GM13977 (cell line): ENCODE measurements at places on chromosomes 7 and 10.

DNA sequence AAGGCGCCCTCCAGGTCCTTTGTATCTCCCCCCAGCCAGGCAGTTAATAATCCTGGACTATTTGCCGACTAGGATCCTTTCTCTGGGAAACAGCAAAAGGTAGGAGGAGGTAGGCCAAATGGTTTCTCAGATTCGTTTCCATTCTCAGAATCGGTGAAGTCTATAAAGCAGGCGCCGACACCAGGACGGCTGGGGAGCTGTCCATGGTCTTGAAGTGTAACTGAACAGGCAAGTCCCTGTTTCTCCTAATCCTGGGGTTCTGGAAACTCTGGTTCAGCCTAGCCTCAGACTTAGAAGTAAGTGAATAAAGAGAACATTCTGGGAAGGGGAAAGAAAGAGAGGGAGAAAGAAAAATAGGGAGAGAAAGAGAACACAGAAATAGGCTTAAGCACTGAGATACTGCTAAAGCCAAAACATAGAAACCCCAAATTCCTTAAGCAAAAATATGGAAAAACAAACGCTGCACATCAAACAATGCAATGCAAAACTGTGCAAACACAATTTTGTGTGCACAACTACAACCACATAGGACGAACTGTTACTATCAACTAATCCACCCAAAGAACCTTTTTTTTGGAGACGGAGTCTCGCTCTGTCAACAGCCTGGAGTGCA lies 11.1 kb upstream of the INA start:
- peak; percentile 45 for DNase-seq

GRCh38 chr10:70602665-70603448 lies at the start of gene PRF1:
Gene PRF1, minus strand, starts transcription at chr10:70602741. Its CDS starts 1,839 bp downstream, at chr10:70600902.
- no peak for DNase-seq

GRCh38 chr10:7230951-7231350 lies 179.9 kb downstream of the SFMBT2 start:
- no peak for DNase-seq

DNA sequence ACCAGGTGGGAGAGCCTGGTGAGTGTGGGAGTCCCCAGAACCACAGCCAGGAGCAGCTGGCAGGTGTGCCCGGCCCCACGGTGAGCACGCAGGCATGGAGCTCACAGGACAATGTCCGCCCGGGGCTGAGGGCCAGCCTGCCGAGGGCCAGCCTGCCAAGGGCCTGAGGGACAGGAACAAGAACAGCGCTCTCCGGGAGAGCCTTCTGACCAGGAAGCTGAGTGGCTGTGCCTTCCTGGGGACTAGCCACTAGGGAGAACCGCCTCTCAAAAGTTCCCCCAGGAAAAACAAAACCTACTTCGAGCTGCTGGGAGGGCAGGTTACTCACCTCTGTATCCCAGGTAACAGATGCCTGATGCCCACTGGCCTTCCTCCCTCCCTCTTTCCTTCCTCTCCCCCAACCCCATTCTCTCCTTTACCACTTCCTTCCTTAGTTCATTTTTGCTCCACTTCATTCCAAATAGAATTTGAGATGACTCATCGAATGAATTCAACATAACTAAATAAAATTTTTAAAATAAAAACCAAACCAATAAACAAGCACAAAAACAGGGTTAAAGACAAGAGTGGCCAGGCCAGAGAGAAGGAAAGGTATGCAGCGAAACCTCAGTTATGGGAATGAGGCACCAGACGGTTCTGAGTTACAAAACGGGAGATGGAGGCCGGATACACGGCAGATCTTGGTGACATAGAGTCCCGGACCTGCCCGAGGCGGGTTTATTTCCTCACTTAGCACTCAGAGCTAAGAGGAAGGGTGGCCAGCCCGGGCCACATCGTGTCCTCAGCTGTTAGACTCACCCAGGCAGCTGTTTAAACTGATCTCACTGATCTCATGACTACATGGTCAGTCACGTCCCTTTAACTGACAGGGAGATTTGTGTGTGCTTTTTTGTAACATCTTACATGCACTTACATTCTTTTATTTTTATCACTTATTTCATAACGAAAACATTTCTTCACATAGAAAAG lies 128.5 kb downstream of the TNS3 start:
- DNase-seq: no peak

- no peak for DNase-seq
These were observed 102.2 kb downstream of the TAX1BP1 start for GRCh38 chr7:27842094-27842692.

- DNase-seq: peak; percentile 2
These were observed 69.5 kb upstream of the CDK13 start for GRCh38 chr7:39880556-39880955.

DNA sequence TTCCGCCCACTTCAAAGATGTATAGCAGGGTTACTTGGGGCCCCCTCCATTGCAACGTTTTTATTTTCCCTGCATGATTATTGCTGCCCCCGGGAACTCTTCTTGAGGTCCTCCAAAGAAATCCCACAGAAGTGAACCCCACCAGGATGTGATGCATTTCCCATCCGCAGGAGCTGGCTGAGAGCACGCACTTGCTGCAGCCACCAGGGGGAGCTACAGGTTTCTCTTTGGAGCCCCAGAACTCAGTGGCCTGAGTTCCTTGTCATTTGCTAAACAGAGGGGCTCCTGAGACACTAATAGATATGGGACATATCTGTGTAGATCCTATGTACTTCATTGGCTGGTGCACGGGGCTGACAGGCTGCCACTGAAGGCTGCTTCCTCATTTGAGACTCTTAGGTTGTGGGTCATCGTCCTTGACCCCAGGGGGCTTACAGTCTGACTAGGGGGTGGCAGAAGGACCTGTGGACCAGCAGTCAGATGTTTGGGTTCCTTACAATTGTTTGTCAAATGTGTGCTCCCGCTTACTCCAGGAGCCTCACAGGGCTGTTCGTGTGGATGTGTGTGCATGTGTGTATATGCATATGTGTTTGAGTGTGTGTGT lies 52.3 kb upstream of the ENO4 start:
- peak; percentile 83 for DNase-seq

- no peak for DNase-seq
These were observed at the start of gene LHFPL3 for GRCh38 chr7:104328296-104328969. Gene LHFPL3, plus strand, starts transcription at chr7:104328603.

DNA sequence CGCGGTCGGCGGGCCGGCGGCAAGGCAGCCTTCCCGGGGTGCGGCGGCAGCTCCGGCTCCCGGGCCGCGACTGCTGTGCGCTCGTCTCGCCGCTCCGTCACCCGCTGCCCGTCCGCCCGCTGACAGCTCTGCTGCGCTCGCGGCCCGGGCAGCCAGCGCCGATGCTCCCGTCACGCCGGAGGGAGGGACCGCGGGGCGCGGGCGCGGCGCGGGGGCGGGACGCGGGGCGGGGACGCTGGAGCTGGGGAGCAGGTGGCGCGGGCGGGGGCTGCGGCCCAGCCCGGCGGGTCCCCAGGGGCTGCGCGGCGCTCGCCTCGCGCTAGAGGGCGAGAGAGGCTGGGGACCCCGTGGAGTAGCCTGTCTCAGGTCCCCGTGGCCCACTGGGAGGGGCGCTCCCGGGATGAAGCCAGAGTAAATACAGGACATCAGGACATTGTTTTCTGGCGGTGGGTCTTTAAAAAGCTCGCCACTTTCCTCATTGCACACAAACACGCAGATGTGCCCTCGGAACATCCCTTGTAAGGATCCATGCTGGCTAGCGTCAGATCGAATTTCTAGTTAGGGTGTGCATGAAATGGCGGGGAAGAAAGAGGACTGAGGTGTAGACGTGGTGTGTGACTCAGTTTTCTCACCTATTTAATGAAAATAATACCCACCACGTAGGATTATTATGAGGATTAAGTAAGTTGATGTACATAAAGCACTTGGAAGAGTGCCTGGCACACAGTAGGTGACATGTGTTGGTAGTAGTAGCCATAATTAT lies at the start of gene ELAPOR2:
ELAPOR2 (minus strand) TSS at position 130 of the 763 bp plus-strand sequence. CDS start 141 bp downstream, outside the sequence.
- DNase-seq: peak; percentile 91

DNA sequence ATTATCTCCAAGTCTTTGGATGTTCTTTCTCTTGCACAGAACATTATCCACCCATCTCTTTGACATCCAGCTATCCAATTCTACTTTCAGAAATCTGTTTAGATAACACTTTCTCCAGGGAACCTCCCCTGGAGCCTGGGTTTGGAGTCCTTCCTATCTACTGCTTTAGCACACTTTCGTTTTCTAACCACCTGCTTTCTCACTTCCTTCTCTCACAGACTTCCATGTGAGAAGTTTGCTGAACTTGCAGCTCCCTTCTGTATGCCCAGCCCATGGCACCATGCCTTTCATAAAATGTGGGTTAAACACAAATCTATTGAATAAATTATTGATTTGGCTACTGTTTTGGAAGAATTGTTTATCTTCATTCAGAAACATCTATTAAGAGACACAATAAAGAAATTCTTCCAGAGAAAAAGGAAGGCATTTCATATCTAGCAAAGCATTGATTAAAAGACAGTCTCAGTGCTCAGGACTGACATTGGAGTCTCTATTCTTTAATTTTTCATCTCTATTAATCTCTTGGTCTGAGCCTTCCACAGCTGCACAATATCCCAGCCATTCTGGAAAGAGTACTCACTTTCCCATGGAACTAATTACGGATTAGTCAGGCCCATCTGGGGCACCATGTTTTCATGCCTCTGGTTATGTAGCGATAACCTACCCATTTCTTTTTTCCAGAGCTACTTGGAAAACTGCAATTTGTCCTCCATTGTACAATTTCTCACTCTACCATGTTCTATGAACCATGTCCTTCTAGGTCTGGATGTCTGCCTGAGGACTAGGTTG lies 1077.3 kb downstream of the SORCS3 start:
- no peak for DNase-seq

DNA sequence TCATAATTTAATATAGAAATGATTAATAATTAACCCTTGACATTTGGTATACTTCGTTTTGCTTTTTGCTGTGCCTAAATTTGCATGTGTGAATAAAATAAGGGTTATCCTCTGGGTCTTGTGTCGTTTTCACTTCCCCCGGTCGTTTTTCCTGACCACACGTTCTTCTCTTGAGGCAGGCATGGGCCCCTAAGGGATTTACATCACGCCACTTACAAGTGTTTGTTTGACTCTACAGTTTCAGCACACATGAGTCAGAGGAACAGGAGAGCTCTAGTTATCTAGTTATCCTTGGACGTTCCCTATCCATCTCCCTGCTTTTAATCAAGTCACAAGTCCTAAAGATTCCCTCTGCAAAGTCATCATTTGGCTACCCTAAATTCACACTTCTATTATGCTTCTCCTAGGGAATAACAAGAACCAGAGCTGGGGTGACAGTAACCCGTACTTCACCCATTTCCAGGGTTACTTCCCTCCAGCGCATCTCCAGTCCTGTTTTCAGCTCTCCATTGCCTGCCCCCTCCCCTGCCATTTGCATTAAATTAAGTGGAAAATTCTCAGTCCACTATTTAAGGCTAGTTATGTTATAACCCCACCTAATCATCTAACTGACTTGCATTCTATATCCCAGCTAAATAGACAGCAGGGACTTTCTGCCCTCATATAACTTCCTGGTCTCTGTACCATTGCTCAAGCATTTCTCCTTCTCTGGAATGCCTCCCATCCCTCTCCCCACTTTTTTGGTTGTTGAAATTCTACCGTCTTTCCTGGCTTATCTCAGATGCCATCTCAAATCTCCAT lies 206.9 kb downstream of the PTEN start:
- peak; percentile 28 for DNase-seq

- DNase-seq: no peak
These were observed 38.6 kb downstream of the MPLKIP start for GRCh38 chr7:40095695-40096327.

DNA sequence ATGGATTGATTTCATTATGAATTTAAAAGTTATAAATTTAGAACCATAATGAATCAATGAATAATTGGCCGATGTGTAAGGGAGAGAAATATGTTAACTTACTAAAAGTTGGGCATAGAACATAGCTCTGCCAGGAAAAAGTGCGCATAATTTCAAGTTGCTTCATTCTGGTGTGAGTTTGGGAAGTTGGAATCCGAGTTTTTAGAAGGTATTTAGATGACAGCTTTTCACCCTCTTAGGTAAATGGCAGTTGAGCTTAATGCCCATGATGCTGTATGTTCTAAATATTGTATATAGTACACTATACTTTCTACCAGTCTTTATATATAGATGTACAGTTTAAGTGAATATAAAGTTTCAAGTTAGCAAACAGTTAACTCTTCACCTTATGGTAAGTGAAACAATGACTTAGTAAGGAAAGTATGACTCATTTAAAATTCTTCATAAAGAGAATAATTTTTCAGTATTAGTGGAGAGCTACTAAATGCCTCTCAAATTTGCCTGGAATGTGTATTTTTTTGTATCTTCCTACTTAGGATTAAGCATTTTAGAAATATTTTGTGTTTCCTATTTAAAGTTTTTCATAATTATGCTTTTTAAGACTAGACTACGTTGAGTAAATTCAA lies 1.6 kb downstream of the C1GALT1 start:
- peak; percentile 26 for DNase-seq

DNA sequence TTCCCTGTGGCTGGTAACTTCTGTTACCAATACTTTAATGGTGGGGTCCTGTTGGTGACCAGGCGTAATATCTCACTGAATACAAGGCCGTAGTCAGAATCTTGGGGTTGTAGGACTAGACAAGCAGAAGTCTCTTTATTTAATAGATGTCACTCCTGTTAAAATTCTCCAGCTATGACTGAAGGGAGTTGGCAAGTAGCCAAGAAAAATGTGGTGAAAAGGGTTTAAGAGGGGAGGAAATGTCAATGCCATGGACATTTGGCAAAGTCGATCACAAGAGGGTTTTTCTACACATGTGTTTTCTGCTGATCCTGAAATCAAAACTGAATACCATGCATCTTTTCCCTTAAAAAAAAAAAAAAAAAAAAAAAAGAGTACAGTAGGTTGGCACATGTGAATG lies 533.5 kb downstream of the AUTS2 start:
- no peak for DNase-seq

DNA sequence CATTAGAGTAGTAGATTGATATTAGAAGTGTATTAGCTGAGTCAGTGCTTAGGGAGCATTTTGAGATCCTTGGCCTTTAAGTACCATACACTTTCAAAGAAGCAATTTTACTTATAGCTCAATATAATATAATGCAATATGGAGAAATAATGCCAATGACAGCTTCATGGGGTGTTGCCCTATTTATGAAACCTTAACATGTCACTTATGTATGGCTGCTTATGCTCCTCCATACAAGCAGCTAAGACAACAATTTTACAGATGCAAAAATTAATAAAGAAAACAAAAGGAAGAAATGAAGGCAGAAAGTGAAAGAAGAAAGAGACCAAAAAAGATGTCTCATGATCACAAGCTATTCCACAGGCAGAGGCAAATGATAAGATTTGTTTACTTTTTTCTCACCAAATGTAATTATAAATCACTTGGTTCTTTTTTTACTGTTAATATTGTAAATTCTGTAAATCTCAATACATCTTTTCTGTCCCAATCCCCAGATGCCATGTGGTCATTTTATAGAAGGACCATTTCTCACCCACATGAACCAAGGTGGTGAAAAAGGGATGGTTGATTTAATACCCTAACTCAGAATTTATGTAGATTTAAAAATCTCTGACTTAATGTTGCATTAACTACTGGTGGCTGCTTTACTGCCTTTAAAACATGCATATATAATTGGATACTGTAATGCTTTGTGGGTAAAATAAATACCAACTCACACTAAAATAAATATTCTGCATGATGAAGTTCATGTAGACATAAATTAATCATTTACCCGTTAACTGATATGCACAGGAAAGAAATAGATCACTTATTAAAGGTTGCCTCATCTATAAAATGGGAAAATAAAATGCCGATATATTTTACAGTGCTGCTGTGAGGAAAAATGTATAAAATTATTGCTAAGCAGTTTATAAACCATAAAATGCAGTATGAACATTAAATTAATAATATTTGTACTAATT lies 33.5 kb upstream of the RHOBTB1 start:
- DNase-seq: no peak

- DNase-seq: no peak
These were observed 47.4 kb upstream of the SH2B2 start for GRCh38 chr7:102239206-102239820.

- DNase-seq: no peak
These were observed 14.7 kb downstream of the NEUROG3 start for GRCh38 chr10:69558559-69558958.

GRCh38 chr10:131199646-131200045 lies 111.9 kb downstream of the TCERG1L start:
- DNase-seq: no peak
